ENCODE measurements at places on chromosomes 11 and 22.

DNA sequence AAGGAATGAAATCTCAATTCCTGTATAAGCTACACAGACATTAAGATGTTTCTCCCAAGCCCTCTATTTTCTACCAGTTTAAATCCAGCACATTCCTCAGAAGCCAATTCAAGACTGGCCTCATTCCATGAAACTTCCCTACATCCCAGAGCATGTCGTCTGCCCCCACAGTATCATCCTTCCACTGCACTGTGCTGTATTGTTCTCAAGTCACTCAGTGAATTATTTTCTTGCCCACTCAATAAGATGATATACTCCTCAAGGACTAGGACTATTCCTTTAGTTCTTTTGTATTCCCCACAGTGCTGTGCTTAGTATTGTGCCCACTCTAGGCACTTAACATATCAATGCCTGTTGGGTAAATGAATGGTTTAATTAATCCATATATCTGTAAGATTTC, 203.1 kb upstream of the BLID start:
- no peak for DNase-seq

DNA sequence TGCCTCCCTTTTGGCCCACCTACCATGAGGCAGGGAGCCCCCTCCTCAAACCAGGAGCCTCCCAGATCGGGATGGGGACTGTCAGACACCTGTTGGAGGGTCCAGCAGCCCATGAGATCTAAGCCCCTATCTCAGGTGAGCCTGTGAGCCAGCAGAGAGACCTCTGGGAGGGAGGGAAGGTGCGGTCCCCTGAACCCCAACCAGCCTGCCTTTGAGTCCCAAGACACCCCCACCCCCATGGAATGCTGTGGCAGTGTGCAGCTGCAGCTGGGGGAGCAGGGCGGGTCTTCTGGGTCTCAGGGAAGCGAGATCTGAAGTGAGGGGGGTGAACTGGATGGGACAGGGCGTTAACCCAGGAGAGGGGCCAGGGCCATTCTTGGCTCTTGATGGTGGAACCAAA, 1.4 kb upstream of the CDKN1C start:
- no peak for DNase-seq

DNA sequence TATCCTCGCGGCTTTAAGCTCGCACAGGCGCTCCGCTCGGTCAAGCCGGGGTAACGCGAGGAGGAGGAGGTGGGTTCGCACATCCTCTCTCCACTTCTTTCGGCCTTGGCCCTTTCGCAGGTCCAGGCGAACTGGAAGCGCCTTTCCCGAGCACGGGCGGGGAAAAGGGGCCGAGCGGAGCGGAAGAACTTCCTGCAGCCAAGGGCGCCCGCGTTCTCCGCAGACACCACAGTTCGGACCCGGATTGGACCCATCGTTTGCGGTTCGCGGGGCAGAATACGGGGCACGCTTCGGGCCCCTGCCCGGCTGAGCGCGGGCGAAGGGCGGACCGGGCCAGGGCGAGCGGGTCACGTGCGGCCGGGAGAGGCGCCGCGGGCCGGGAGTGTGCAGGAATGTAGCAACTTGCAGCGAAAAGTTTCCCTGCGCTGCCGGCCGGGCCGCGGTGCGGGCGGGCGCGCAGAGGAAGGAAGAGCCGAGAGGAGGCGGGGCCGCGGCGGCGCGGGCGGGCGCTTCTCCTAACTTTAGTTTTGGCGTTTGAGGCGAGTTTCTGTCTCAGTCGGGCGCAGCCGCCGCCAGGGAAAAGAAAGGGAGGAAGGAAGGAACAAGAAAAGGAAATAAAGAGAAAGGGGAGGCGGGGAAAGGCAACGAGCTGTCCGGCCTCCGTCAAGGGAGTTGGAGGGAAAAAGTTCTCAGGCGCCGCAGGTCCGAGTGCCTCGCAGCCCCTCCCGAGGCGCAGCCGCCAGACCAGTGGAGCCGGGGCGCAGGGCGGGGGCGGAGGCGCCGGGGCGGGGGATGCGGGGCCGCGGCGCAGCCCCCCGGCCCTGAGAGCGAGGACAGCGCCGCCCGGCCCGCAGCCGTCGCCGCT, at the start of gene YAP1:
Gene YAP1, plus strand, starts transcription at position 552 of the 865 bp plus-strand sequence. CDS start 402 bp downstream, outside the sequence.
- peak; percentile 35 for DNase-seq

GRCh38 chr11:46557684-46558151, 36.1 kb downstream of the AMBRA1 start:
- DNase-seq: no peak

DNA sequence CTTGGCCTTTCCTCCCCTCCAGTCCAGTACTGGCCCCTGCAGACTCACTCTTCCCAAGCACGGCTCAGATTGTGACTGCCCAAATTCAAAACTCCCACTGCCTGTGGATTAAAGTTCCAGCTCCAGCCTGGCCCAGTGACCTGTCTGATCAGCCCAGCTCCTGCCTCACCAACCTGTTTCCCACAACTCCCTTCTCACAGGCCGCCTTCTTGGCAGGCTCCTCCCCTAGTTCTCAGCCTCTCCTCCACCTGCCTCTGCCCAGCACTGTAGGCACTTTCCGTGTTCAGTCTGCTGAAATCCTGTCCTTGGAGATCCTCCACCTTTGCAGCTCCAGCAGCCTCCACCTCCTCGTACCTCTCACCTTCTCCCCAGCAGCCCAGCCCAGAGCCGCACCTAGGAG, 68.6 kb downstream of the MICAL2 start:
- no peak for DNase-seq

DNA sequence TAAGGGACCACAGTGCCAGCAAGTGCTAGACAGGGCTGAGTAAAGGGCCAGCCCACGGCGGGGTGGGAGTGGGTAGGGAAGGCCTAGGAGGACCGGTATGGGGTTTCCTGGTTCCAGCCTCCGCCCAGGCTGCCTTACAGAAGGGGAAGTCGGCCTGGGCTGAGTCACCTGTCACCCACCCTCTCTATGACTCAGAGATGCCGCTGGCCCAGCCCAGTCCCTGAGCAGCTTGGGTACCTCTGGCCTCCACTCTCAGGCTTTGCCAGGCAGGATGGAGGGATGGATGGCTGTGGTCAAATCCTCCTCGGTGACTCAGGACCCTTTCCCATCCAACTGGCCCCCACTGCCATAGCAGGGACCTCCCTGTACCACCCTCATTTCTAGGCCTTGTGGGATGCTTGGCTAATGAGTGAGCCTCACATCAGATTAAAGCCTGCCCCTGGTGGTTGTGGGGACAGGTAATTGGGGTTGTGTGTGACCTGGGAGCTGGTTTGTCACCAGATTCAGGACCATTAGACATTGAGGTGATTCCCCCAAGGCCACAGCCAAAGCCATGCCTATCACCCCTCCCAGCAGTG, 13.9 kb downstream of the SLC35E4 start:
- DNase-seq: peak; percentile 42

GRCh38 chr11:75734491-75735180, 17.0 kb downstream of the MOGAT2 start:
- DNase-seq: no peak
